ENCODE measurements at places on chromosomes 13 and 19.
A peak's percentile ranks its signal among the peaks of the same experiment; 100 is the strongest.

GRCh38 chr19:19788015-19788414 is 33.5 kb downstream of the ZNF506 start:
- DNase-seq, result no peak

DNA sequence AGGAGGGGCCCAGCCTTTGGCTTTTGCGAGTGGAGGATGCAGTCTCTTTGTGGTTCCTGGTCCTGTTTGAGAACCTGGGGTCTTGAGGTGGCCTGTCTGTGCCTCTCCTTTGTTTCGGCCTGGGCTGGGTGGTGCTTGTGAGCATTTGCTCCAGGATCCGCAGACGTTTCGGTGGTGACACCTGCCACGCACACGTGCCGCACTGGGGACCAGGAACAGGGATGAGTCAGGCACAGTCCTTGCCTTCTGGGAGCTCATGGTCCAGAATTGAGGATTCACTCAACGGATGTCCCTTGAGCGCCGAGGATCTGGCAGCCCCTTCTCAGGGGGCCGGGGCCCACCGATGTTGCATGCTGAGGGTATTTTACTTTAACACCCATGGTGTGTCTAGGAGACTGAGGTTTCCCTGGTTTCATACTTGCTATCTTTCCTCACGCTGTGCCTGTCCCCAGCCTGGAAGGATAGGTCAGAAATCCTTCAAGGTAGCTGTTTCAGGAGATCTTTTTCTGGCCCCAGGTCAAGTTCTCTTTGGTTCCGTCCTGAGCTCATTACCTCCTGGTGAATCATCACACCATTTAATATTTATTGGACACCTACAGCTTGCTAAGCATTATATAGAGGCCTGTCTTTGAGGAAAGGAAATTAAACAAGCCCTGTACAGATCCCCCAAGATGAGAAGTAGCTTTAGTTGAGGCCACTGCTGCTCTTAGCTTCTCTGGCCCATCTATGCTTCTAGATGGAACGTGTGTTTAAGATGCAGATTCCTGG is 5.1 kb downstream of the HDGFL2 start:
- no peak for DNase-seq

DNA sequence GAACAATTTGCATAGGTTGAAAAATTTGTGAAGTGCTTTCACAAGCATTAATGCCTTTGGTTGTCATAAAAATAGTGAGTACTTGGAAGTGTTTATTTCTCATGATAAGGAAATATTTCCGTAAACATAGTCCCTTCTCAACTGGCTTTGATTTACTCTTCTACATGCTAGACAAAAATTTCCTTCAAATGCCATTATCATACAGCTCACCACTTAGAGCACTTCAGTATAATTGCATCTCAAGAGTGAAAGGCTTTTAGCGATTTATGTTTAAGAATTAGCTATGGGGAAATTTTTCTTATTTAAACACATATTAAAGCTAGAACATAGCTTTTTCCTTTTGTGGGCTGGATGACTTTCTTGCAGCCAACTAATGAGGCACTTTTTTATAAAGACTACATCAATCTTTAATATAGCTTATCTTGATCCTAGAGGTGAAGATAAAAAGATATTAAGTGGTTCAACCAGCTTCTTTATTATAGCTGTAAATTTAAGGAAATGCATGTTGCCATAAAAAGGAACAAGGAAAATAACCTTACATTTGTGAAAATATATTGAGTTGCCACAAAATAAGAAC is 656.8 kb downstream of the SLITRK6 start:
- DNase-seq, result no peak

GRCh38 chr13:60836821-60837220 is 439.8 kb downstream of the TDRD3 start:
- DNase-seq, result no peak

GRCh38 chr19:41849067-41849466 is 4.2 kb downstream of the DMRTC2 start:
- no peak for DNase-seq

DNA sequence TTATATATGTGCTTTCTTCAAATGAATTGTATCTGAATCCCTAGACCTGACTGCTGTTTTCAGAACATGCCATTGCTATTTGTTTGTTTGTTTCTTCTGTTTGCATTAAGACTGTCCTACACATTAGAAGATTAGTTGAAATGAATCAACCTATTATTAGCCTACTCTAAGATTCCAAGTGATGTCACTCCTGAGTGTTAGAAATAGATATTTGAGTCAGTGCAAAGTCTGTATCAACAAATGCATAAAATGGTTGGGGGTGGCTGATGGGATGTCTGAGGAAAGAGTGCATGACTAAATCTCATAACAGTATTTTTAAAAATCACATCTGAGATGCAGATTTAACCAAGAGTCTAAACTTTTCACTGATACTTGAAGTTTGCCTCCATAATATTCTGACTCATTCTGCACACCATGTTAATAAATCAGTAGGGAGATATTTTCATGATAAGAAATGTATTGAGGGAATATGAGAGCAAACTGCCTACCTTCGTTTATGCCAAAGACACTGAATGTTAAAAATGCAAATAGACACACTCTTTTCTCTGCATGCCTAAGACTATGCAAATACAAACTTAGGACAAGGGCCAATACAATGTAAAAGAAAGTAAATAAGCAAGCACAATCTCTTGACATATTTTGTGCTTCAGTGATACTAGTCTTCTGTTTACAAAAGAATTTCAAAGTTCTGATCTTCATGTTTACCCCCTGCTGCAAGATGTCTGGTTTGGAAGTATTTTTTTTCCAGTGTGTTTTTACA is 253.3 kb downstream of the LIG4 start:
- no peak for DNase-seq

DNA sequence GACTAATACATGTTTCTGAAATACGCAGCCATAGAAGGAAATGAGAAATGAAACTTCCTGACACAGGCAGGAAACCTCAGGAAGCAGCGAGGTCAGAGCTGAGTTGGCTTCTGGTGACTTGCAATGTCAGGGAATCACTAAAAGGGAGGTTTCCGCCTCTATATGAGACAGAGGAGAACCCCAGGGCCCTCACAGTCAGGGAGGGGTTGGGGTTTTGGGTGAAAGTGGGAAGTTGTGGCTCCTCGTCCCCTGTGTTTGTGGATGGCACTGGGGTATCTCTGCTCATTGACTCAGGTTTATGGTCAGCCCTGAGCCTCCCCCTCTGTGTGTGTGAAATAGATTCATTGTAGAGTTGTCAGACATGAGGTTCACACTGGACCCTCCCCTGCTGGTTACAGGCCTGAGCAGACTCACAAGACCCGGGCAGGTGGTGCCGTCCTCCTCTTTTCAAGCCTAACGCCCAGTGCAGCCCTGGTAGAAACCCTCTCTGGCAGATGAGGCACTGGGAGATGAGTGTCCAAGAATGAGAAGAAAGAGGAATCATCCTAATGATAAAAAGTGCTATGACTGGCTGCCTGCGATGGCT is 5.5 kb upstream of the LILRA6 start:
- DNase-seq, result peak; percentile 45

DNA sequence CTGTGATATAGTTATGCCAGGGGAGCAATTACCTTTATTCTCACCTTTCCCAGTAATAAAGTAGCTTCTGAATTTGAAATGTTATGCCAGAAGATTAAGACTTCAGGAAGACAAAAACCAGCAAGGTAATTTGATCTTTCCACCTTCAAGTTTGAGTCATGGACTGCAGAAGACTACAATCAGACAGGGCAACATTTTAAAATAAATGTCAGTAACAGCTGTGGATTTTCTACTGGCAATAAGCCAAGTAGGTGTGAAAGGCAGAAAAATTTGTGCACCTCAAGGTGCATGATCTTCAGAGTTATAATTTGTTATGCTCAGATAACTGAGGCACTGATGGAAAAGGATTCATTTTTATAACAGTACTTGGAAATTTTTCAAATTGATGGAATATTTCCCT is 54.9 kb downstream of the SLITRK1 start:
- no peak for DNase-seq

- DNase-seq, result no peak
Measured at GRCh38 chr13:97117388-97117910, 104.7 kb upstream of the MBNL2 start.

- no peak for DNase-seq
Measured at GRCh38 chr13:70568571-70568970, 460.3 kb upstream of the KLHL1 start.

GRCh38 chr19:555474-555808 is 11.6 kb downstream of the GZMM start:
- no peak for DNase-seq

- DNase-seq, result no peak
Measured at GRCh38 chr13:79802389-79803085, 321.6 kb downstream of the NDFIP2 start.

GRCh38 chr19:7124782-7125181 is 55.3 kb downstream of the ZNF557 start:
- DNase-seq, result no peak

GRCh38 chr19:3360421-3361383 is 5.7 kb upstream of the NFIC start:
- DNase-seq, result no peak

- no peak for DNase-seq
Measured at GRCh38 chr13:98147521-98147920, 4.6 kb downstream of the FARP1 start.

- DNase-seq, result no peak
Measured at GRCh38 chr13:66532146-66532545, 698.0 kb downstream of the PCDH9 start.

GRCh38 chr19:16594131-16594586 is 21.9 kb upstream of the SLC35E1 start:
- peak; percentile 49 for DNase-seq

- no peak for DNase-seq
Measured at GRCh38 chr19:34493038-34493648, 11.6 kb downstream of the WTIP start.

DNA sequence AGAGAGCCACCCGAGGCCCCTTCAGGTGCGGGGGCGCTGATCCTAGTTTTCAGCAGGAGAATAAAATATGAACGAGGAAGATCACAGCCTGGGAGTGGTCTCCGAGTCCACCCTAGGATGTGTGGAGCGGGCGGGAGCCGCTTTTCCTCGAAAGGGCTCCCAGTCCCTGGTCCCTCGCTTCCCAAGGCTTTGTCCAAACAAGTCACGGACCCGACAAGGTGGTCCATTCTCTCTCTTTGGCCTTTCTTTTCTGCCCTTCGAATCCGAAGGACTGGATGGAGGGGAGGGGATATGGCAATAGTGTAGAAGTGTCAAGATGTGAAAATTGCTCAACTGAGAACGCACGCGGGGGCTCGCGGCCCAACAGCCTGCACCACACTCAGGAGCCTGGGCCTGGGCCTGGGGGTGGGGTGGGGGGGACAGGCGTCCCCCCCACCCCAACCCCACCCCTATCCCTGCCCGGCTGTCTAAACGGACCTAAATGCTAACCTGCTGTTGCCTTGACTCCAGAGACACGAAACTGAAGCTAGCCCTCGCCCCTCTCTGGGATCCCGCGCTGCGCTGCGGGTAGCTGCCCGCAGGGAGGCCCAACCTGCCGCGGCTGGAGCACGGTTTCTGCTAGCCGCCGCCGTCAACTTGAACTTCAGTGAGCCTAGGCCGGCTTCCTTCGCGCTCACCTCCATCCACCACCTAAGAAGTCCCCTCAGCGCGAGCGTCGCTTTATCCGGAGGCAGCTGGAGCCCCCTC is 7.1 kb downstream of the ZIC2 start:
- no peak for DNase-seq

Measured in femur (tissue), 1 donor.